PC-9 (cell line): ENCODE measurements at places on chromosomes 4 and X. TPM values are rescaled to one million over a fixed set of nuclear protein-coding genes. Genes with fewer than 3 reads are reported as not detected.
A peak's percentile ranks its signal among the peaks of the same experiment; 100 is the strongest.

DNA sequence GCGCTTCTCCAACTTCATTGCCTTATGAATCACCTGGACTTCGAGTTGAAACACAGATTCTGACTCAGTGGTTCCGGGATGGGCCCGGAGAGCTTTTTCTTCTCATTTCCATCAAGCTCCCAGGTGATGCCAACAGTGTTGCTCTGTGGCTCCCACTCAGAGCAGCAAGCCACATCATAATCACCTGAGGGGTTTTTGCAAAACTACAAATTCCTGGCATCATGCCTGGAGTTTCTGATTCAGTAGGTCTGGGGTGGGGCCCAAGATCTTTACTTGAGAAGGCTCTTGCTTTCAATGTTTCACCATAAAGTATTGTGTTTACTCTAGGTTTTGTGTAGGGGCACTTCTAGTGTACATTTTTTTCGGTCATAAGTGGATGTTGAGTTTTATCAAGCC is 7.0 kb downstream of the MTM1 start:
- DNase-seq, result peak; percentile 82

- no peak for DNase-seq
These were observed 36.9 kb upstream of the SH3KBP1 start for GRCh38 chrX:19924285-19924684.

DNA sequence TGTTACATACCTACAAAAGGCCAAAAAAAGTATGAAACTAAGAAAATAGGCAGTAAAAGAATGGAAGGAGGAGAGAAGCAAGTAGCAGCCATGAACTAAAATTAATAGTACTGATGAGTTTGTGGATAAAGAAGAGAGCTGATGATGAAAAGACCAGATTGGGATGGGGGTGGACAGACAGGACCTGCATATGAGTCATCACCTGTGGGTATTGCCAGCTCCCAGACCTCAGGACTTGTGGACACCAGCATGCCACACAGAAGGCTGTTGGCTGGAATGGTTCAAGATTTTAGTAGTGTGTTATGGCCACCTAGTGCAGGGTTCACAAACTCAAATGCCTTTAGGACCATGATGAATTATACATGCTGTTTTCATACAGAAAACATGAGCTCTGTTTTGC is 58.9 kb downstream of the ARX start:
- no peak for DNase-seq

- no peak for DNase-seq
These were observed 115.0 kb upstream of the LDB2 start for GRCh38 chr4:17013382-17014006.

Gene ASB5
- total RNA-seq, result not detected in 2 replicates

GRCh38 chr4:139918591-139918990 is 235.4 kb downstream of the MAML3 start:
- DNase-seq, result no peak

GRCh38 chr4:56684320-56685050 is 3.4 kb upstream of the HOPX start:
- DNase-seq, result no peak

Gene SORBS2
- 15.7 and 16.4 TPM in 2 replicates for total RNA-seq

- DNase-seq, result no peak
These were observed 368.5 kb upstream of the GRID2 start for GRCh38 chr4:91935217-91935616.
